ENCODE measurements at places on chromosomes 1 and 21.

GRCh38 chr1:152014943-152015342, 21.3 kb upstream of the S100A10 start:
- DNase-seq: no peak

DNA sequence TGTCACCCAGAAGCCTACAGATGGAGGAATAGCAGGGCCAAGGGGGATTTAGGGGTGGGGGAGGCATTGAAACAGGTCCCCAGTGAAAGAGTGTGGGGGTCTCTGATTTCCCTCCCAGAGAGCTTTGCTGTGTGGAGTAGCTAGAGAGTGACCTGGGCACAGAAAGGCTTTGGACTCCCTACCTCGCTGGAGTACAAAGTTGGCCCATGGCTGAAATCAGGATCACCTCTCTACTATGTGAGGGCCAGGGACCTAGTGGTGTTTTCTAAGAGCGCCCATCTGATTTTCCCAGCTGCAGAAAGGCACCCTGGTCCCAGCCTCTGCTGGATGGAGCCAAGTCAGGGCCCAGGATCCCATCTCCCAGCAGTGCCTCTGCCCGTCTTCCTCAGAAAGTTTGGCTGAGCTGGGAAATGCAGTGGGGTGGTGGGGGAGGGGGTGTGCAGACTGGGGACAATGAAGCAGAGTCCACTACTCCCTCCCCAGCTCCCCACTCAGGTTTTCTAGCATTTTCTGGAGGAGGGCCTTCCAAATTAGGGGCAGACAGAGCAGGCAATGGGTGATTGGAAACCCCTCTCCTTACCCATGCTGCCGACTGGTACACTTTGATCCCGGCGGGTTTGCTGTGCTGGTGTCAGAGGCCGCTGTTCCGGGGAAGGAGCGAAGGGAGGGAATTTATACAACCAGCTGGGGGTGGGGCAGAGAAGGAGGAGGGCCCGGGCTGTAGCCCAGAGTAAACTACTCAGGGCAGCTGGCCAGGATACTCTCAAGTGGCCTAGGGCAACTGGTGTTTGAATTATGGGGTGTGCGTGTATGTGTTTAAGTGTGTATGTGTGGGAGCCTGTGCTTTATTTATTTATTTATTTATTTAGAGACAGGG, at the start of gene SELENBP1:
TSS of gene SELENBP1 (minus strand) at position 648 of the 877 bp plus-strand sequence. CDS start at position 584, 64 bp downstream.
- DNase-seq: no peak

DNA sequence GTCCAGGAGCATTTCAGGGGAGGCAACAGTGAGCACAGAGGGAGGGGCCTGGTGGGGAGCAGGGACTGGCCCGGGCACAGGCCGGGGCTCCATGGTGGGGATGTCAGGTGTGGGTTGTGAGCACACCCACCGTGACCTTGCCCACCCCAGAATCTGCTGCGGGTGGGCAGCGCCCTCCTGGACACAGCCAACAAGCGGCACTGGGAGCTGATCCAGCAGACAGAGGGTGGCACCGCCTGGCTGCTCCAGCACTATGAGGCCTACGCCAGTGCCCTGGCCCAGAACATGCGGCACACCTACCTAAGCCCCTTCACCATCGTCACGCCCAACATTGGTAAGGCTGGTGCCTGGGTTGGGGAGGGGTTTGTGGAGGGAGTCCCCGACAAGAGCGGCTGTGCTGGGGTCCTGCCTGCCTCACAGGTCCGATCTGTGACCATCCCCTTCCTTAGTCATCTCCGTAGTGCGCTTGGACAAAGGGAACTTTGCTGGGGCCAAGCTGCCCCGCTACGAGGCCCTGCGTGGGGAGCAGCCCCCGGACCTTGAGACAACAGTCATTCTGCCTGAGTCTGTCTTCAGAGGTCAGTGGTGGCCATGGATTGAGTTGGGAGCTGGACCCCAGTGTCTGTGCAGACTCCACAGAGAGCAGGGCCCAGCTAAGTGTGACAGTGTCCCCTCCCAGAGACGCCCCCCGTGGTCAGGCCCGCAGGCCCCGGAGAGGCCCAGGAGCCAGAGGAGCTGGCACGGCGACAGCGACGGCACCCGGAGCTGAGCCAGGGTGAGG, 14.3 kb downstream of the PSRC1 start:
- no peak for DNase-seq

GRCh38 chr21:17616831-17617230, 4.1 kb upstream of the BTG3 start:
- no peak for DNase-seq

DNA sequence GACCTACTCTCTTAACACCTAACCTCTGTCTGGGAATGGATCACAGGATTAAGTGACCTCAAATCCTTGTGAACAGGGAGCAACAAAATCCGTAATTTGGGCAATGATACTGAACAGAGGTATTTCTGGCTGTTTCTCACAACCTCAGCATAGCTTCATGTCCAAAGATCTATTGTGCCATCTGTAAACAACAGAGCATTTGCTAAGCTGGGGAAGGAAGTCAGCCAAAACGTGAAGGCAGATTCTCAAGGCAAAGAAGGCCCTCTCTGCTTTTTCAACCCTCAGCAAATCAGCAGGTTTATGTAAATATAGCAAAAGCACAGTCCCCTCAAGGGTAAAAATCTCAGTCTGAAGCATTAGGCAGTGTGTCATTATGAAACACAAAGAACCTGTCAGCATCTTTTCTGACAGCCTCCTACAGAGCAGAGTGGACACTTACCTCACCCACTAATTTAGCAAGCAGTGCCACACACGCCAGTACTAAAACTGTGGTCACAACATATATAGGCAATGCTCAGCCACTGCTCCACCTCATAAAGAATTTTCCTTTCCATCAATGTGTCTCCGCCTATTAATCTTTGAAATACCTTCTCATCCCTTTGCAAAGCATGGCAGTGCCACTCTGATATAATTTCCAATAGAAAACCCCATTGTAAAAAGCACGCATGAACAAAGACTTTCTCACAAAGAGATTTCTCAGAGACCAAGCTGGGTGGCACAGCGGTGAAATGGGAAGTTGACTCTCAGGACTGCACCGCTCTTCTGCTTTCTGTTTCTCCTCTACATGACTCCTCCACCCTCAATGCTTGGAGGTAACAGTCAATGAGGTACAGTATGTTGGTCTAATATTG, 188.0 kb downstream of the RERE start:
- no peak for DNase-seq

Measured in activated CD4-positive, CD25-positive, alpha-beta regulatory T cell (primary cell).